ENCODE measurements at places on chromosomes 16 and 17. TPM values are rescaled to one million over a fixed set of nuclear protein-coding genes. Genes with fewer than 3 reads are reported as not detected.

DNA sequence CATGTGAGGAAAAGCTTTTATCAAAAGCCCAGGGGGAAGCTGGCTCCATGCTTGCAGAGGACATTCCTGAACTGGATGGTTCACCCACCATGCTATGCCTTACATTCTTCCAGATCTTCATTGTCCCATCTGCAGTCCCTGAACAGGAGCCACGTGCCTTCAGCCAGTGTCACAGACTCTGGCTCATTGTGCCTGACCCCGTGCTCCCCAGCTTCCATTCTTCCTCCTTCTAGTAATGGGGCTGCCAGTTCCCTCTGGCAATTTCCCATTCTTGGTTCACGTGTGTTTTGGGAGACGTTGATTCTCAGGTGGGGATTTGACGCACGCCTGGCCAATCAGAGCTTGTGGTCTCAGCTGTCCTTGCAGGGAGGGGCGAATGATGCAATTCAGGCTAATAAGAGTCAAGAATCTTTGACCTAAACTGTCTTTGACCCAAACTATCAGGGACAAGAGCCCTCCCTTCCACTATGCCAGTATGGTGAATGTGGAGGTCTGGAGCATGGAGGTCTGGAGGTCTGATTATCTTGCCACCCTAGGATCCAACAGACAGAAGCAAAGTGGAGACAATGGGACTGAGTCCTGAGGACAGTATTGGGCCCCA, 52.7 kb downstream of the IRX6 start:
- no peak for DNase-seq

DNA sequence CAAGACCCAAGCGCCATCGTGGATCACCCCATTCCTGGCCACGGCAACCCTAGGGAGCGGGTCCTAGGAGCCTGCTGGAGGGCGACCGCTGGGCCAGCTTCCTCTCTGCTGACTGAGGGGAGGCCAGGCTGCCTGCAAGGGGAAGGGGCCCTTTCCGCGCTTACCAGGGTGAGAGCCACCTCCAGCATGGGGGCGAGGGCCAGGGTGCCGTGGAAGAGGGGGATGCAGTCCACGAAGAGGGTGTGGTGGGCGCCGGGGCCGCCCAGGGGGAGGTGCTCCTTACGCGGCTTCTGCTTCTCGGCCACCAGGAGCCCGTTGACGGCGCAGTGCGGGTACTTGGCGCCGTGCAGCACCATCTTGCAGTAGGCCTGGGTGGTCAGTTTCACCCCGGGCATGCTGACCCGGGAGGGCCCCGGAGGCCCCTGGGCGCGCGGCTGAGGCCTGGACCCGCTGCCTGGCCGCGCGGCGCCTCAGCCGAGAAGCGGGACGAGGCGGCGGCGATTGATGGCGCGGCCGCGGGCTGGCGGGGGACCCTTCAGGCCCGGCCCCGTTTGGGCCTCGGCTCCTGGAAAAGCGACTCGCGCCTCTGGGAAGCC, 345 bp downstream of the EMC8 start:
- DNase-seq, result peak; percentile 52

DNA sequence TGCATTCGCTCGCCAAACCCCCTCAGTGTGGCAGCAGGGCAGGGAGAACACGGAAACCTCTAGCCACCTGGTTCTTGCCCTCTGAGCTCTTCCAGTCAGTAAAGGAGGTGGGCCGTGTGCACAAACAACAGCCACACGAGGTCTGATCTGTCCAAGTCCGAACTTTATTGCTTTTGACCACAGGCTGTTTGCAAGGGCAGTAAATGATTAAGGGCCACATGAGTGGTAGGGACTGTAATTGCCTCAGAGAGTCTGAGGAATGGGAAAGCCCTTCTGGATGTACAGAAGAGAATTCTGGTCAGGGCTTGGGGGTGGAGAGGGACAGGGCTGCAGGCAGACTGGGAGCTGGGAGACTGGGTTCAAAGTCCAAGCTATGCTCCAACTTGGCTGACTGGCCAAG, 75.7 kb upstream of the LHX1 start:
- no peak for DNase-seq

GRCh38 chr16:67843343-67843765, 1.2 kb downstream of the THAP11 start:
- DNase-seq, result no peak

- no peak for DNase-seq
These were observed 13.9 kb downstream of the KDM8 start for GRCh38 chr16:27217256-27217655.

GRCh38 chr17:45338023-45338781, 21.4 kb upstream of the MAP3K14 start:
- no peak for DNase-seq

GRCh38 chr16:86059253-86060171, 160.6 kb downstream of the IRF8 start:
- no peak for DNase-seq

GRCh38 chr17:47875011-47875985, 20.7 kb upstream of the SP2 start:
- no peak for DNase-seq

- no peak for DNase-seq
These were observed 274.3 kb upstream of the XYLT1 start for GRCh38 chr16:17744921-17745572.

DNA sequence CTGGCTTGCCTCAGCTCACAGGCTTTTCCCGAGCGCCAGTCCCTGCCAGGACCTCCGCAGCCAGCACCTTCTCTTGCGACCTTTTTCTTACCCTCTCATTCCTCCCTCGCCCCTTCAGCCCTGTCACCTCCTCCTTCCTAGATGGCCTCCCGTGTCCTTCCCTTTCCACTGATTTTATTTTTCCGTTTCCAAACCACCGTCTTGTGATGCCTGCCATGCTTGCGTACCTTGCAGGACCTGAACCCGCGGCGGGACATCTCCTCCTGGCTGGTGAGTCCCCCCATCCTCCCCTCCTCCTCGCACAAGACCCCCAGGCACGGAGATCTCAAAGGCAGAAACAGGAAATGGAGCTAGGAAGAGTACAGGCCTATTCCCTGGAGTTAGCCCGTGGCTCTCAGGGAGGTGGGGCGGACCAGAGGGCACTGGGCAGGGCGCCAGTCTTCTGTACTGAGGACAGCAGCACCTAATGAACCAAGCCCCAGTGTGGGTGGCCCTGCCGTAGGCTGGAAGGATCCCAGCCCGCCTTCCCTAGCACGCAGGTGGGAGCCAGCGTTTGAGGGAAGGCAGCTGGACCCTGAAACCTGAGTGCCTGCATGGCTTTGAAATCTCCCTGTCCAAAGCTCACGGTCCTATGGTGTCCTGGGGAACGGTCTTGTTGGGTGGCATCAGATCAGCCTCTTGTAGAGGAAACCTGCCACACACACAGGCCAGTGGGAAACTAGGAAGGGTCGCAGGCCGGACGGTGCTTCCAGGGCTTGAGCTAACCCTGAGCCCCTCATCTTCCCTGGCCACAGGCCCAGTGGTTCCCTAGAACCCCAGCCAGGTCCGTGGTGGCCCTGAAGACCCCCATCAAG, 612 bp downstream of the CISD3 start:
- peak; percentile 78 for DNase-seq

- DNase-seq, result no peak
These were observed 97.1 kb upstream of the NOL11 start for GRCh38 chr17:67620636-67621035.

DNA sequence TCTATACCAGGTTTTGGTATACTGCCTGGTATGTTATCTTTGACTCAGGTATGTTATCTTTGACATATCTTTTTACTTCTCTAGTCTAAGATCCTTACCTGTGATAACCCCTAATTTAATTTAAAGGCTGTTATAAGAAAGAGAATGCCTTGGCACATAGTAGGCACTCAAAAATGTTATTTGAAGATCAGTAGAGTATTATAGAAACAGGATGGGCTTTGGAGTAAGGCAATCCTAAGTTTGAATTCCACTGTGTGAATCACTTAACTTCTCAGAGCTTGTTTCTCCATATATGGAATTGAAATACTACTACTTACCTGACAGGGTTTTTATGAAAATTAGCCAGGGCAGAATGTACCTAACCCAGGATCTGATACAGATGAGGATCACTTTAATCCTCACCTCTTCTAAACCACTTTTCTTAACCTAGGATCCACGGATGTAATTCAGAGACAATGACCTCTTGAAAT, 1.2 kb downstream of the BRIP1 start:
- no peak for DNase-seq

DNA sequence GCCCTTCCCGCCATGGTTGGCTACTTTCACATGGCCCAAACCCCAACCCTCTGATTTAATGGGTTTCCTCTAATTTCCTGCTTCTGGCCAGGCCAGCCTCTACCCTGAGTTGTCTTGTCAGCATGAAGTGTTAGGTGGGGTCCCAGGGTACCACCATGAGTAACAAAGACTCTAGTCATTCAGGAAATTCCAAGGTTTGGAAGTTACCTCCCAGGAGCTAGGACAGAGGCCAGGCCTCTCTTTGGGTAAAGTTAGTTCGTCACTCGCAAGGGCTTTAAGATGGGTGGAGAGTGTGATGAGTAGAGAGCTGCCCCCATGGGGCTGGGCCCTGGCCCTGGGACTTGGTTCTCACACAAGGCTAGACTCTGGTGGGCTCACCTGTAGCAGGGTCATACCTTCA, 54.6 kb downstream of the PLD6 start:
- no peak for DNase-seq

GRCh38 chr16:57482845-57483545, 3.3 kb downstream of the DOK4 start:
- DNase-seq, result no peak

- DNase-seq, result peak; percentile 73
These were observed 5.4 kb downstream of the MYO1C start for GRCh38 chr17:1486802-1487695.

GRCh38 chr16:4833584-4833983, 13.5 kb downstream of the GLYR1 start:
- DNase-seq, result no peak

- DNase-seq, result no peak
These were observed 33.6 kb upstream of the CNTNAP4 start for GRCh38 chr16:76243620-76244019.

DNA sequence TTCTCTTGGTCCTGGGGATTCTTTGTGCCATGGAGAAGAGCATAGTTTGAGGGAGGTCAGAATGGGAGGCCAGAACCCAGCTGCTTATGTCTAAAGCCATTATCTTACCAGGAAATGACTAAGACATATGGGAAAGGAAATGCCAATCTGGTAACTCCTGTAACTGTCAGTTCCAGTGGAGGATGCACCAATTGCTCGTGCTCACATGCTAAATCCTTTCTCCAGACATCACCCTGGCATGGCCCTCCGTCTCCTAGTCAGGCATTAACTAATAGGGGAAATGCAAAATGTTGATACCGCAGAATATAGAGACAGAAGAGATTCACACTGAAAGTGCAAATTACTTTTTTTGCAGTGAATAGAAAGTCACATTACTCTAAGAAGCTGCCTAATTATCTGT, 255.6 kb upstream of the HSBP1 start:
- no peak for DNase-seq

DNA sequence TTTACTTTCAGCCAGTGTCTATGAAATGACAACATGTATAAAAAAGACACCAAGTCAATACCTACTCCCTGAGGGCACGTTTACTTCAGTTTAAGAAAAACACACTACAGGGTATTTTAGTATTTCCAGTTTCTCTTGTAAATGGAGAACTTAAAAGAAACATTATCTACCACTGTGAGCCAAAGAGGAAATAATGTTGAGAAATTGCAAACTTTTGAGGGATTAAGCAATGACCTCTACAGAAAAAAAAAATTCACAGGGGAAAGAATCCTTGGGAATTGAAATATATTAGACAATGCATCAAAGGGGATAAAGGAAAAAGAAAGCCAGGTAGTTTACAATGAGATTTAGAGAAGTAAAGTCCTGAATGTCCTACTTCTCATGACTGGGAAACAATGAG, 126.0 kb downstream of the KCNJ2 start:
- DNase-seq, result no peak

DNA sequence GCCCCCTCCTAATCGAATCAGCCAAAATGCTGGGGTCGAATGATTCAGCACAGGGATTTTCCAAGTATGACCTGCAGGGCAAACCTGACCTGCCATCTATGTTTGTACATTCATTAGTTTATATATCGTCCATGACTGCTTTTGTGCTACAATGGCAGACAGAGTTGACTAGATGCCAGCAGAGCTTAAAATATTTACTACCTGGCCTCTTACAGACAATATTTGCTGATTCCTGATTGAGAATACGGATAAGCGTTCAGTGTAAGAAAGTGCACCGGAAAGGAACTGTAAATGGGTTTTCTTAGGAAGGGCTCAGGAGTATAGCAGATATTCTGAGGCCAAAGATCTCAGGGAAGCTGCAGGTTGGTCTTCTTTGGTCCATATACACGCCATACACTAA, 11.7 kb upstream of the TOM1L1 start:
- DNase-seq, result no peak

DNA sequence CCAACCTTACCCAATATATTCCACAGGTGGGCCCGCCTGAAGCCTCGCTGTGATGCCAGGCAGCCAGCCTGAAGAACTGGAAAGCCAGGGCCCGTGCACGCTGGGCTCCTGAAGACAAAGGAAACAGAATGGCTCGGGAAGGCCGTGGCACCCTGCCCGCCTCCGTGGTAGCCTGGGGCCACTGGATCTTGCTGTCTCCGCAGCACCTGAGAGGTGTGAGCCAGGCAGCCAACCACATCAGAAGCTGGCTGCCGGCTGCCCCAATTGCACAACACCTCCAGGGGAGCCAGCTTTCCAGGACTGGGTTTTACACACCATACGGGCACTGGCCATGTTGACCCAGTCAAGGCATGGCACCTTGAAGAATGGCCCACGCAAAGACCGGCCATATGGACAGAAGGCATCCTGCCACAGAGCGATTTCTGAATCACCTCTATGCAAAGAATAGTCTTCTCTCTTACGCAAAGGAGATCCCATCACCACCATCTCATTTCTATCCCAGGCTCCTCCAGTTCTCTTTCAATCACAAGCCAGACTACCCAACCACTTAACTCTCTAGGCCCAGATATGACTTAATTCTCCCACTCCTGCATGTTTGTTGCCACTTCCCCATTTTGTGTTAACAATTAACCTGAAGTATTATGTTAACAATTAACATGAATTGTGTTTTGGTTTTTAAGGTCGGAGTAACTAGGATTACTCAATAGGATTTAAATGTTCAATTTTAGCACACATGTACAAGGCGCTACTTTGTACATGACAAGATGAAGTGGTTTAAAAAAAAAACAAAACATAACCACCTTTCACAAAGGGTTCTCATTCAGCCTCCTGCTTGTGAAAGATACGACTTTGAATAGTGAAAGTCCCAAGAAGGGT, 32.1 kb downstream of the ZFHX3 start:
- no peak for DNase-seq

Gene CCL18
- total RNA-seq, result not detected

Gene VEZF1
- 14.6 TPM for total RNA-seq

Gene CRYBA1
- total RNA-seq, result not detected

Gene BCL6B
- total RNA-seq, result 5.7 TPM

Gene PERCC1
- 0.50 TPM for total RNA-seq

Gene WRAP53
- 3.3 TPM for total RNA-seq

Gene CSH2
- total RNA-seq, result not detected

Gene NTN3
- 0.19 TPM for total RNA-seq

Gene KRTAP4-6
- total RNA-seq, result not detected

Gene SPATA32
- not detected for total RNA-seq

Gene APOBR
- total RNA-seq, result 1.3 TPM

Gene PRAC1
- total RNA-seq, result not detected

All from liver (tissue), 10 donors.